ENCODE measurements at places on chromosomes 1 and 21.
A peak's percentile ranks its signal among the peaks of the same experiment; 100 is the strongest.

- no peak for DNase-seq
Observed at GRCh38 chr1:237910834-237911233, 20.1 kb upstream of the ZP4 start.

GRCh38 chr1:201625851-201626251, 86.9 kb downstream of the NAV1 start:
- no peak for DNase-seq

DNA sequence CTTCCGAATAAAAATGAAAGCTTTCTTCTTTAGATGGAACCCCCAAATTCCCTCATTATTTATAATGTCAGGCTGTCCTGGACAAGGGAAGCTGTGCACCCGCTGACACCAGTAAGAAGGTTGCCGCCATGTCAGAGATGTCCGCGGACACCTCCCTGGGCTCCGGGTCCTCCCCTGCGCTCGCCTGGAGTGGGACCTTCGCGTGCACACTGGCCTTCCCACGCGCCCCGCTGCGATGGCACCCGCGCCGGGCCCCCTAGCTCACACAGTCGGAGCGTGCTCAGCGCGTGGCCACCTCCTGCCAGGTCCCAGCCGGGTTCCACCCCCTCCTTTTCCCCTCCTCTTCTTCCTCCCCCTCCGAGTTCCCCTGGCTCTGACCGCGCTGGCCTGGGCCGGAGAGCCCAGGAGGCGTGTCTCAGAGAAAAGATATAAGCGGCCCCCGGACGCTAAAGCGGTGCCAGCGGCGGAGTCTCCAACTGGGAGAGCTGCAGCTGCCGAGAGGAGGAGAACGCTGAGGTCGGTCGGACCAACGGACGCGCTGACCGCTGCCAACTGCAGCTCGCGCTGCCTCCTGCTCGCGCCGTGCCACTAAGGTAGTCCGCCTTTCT, at the start of gene G0S2:
TSS of gene G0S2 (plus strand) at position 456 of the 608 bp plus-strand sequence. CDS start 273 bp downstream, outside the sequence.
- peak; percentile 77 for DNase-seq

GRCh38 chr1:170168265-170168664, 22.5 kb downstream of the NTMT2 start:
- DNase-seq, result no peak

GRCh38 chr1:177181631-177182291, 11.0 kb downstream of the BRINP2 start:
- peak; percentile 74 for DNase-seq

- DNase-seq, result no peak
Observed at GRCh38 chr21:45420061-45421041, 15.4 kb downstream of the COL18A1 start.

DNA sequence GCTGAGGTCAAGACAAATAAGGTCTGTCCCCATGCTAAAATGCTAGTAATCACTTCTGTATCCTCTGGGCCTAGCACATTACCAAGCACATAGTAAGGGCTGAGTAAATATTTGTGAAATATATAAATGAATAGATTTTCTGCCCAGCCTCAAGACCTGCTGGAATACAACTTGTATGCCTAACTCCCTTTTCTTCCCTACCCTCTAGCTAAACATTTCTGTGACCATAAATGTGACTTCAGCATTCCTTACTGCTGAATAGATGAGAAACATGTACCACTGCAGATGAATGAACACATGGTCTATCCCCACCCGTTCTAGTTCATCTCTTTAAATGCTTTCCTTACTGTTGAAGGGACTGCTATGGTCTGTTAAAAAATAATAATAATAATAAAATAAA, 209.0 kb upstream of the HOOK1 start:
- no peak for DNase-seq

DNA sequence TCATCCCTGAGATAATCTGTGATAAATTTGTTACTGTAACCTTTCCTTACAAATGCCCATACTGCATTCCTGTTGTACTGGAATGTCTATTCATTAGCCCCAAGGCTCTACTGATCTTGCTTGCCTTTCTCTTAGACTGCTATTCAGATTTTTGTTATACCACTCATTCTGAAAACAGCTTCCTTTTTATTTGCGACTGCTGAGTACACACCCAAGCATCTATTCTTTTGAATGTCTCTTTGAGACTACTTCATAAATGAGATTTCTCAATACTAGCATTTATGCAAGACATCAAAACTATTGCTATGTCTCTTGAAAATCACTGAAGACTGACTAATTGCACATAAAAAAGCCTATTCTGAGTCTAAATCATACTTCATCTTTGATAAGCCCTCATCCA, 38.6 kb downstream of the DENND1B start:
- DNase-seq, result no peak

DNA sequence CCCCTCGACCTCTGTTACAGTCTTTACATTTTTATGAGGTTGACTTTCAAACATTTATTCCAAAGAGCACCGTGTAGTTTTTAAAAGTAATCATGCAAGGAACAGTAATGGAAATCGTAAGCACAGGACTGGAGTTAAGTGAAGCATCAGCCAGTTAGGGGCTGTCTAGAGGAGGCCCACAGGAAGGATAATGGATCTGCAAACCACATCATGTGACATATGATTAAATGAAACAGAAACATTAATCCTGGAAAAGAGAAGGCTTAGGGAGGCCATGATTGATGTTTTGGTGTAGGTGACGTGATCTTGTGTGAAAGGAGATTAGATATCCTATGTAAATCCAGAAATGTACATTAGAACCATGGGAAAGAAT, 25.0 kb downstream of the RGS7 start:
- no peak for DNase-seq

DNA sequence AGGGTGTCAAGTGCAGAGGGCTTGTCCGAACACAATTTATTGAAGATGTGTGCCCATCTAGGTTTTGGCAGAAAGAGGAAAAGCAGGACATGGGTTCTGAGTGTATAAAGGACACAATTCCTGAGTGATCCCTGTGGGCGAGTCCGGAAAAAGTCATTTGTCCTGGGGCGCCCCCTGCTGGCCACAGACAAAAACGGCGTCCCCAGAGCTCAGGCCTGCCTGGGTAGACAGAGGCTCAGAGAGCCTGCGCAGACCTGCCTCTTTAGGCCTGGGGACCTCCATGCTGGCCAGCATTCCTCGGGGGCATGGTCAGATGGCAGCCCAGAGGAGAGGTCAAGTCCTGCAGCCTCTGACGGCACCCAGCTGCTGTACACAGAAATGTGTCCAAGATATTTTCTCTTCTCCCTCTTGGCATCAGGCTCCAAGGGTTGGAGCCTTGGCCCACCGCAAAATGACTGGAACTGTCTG, 65.5 kb upstream of the LRP8 start:
- peak; percentile 82 for DNase-seq

GRCh38 chr1:151058692-151059091, 730 bp downstream of the CDC42SE1 start:
- peak; percentile 33 for DNase-seq

DNA sequence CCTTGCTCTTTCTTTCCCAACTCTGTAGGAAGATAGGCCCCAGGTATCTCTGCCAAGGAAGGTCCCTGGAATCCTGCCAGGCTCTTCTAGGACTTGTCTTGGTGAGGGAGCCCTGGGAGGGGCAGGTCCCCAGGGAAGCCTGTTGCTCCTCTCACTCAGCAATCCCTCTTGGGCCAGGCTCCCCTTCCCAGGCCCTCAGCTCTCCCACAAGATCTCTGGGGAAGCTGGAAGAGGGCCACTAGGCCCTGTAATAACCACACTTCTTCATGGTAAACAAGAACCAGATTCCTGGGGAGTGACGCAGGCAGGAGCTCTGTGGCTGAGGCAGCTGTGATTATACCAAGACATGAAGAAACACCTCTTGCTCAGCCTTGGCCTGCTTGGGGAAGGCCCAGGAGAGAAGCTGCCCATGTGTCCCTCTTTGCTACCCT, 9.9 kb upstream of the MAPKAPK2 start:
- DNase-seq, result no peak

DNA sequence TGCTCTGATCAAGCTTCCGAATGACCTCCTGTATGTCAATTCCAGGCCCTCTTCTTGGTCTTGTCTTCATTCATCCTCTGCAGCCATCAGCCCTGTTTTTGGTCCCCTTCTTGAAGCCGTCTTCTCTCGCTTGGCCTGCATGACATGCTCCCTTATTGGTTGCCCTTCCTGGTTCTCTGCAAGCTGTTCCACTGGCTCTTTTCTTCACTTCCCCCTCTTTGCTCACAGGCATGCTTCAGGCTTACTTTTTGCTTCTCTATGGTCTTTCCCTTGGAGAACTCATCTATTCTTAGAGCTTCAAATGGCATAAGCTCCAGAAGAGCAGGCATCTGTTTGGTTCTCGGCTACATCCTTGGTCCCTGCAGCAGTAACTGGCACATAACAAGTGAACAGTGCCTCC, 38.8 kb downstream of the PDPN start:
- DNase-seq, result no peak

- no peak for DNase-seq
Observed at GRCh38 chr1:168387781-168388760, 107.4 kb downstream of the TBX19 start.

DNA sequence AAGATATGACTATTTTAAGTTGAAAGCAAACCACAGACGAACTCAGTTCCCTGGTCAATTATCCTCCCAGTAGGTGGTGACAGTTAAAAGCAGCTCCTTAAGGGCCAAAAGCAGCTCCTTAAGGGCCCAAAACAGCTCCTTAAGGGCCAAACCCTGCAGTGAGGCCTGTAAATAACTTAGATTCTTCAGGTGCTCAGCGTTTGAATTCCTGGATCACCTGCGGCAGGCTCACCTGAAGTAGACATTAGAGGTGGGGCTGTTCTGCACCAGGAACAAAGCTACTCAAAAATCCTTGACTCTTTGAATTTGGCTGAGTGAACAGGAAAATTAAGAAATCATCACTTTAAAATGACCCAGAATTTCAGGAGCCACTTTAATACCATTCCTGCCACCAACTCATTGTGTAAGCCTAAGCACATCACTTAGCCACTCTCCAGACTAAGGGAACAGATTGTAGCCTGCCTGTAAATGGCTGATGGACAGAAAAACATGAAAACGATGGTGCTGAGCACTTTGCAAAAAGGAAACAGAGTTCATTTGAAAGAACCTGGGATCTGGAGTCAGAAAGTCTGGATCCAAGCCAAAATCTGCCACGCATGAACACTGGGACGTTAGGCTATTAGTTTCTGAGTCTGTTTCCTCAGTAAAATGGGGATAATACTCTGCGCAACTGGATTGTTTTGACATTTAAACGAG, 126.9 kb downstream of the LRIG2 start:
- DNase-seq, result no peak

GRCh38 chr1:54940042-54940441, 40.4 kb upstream of the TMEM61 start:
- DNase-seq, result no peak

DNA sequence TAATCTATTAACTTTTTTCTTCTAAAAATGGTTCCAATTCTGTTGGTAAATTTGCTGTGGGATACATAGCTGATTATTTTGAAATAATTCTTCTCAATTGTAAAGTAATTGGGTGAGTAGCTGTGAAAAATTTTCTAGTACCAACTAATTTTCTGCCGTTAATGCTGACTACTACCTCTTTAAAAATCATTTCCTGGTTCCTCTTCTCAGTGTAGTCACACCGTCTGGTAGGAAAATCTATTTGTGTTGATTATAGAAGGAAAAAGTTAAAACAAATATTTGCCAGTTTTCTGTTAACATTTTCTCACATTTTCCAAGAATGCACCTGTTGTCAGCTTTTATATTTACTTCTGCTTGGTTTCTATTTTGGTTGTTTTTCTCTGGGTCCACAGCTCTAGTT, 82.0 kb downstream of the MAP3K21 start:
- DNase-seq, result no peak

GRCh38 chr1:55604179-55604578, 389.0 kb upstream of the USP24 start:
- DNase-seq, result no peak

DNA sequence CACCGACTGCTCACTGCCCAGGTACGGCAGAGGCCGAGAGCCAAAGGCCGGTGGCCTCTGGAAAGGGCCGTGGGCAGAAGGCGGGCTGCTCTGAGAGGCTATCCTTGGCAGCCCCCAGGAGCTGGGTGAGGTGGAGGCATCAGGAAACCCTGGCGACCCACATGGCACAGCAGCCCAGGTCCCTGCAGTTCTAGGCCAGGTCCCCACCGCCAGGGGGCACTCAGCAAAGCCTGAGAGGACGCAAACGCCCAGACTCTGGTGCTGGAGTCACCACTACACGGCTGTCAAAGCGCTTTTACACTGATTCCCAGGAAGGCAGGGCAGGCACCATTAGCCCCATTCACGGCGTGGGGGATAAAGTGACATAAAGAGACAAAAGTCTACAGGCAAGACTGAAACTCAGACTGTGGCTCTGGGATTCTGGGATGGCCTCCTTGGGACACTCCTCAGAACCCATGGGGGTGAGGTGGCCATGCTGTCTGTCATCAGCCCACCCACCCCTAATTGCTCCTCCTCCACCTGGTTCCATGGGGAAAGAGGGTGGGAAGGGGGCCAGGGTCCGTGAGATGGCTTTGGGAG, 4.9 kb downstream of the PLEKHG5 start:
- DNase-seq, result peak; percentile 75

GRCh38 chr1:83515578-83516154, 483.3 kb downstream of the TTLL7 start:
- DNase-seq, result no peak

DNA sequence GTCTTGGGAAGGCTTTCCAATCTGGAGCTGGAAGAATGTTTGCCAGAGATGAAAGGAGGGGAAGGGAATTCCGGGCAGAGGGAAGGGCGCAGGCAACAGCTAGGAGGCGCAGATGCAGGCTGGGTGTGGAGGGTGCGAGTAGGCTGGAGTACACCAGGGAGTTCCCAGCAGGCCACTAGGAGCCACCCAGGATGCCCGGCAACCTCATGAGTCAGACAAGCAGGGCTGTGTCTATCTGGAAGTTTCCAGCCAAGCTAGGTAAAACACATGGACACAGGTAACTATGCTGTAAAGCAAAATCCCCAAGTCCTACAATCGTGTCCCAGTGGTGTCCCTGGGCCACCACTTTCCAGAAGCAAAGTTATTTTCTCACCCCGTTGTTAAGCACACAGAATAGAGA, 990 bp upstream of the NBL1 start:
- DNase-seq, result no peak

GRCh38 chr1:213641312-213641711, 346.5 kb upstream of the PROX1 start:
- DNase-seq, result no peak

DNA sequence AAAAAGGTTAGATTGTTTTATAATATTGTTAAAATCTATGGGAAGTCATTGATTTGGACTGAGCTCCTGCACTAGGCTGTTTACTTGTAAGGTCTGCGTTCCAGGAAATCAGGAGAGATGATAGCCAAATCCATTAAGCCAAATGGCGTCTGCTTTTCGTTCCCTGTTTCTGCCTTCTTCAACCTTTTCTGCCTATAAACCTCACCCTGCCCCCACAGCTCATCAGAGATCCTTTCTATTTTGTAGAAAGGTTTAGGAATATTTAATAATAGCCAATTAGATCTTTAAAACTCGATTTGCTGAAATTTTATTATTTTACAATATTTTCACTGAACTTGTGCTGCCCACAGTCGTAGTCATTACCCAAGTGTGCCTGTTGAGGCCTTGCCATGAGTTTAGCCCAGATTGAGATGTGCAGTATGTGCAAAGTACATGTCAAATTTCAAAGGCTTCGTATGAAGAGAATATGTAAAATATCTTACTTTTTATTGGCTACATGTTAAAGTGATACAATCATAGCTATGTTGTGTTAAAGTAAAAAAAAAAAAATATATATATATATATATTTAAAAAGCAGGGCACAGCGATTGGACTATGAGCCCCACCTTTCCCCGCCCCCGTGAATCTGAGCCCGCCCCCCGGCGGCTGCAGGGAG, 444 bp upstream of the IARS2 start:
- no peak for DNase-seq
